ENCODE measurements at places on chromosomes 4 and X.

DNA sequence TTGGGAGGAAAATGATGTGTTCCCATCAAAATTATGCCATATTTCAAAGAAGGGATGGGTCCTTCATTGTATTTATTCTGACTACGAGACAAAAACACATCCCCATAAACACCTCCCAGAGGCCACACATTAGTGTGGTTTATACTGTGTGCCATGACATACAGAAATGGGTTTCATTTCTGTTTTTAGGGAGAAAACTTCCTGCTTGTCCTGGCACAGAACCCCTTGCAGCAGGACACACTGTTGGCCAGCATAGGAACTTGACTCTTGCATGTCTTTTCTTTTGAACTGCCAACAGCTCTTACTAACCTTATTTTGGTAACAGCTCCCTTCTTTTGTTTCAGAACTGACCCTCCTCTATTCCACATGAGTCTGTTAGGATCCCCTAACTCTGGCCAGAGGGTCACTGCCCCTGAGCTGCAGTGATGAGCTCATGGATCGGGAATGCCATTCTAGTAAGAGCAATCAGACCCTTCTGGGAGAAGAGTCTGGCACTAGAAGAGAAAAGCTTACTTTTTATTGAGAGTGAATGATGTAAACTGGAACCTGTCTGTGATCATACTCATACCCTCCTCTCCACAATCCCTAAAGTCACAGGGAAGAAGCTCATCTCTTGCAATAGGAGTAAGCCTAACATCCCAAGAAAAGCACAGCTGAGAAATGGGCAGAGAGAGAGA, 86.4 kb downstream of the SMIM20 start:
- no peak for DNase-seq

- no peak for DNase-seq
These were observed 15.2 kb upstream of the ZIC3 start for GRCh38 chrX:137550665-137551261.

DNA sequence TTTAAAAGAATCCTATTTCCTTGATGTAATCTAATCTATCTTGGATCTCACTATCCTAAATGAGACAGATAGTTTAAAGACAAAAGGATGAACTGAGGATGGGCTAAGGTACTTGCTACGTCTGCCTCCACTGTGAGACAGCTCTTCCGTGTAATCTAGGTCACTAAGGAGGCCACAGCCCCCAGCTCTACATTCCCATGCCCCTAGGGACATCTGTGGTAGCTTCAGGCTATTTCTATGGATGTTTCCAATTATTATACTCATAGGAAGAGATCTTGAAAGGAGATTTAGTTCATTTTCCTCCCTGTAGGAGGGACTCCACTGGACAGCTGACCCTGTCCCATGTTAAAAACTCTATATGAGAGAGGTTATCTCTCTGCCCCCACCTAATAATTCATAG, 140.8 kb upstream of the TRPC5 start:
- no peak for DNase-seq

- peak; percentile 22 for DNase-seq
These were observed 99.2 kb upstream of the RAPGEF2 start for GRCh38 chr4:159003420-159004253.

DNA sequence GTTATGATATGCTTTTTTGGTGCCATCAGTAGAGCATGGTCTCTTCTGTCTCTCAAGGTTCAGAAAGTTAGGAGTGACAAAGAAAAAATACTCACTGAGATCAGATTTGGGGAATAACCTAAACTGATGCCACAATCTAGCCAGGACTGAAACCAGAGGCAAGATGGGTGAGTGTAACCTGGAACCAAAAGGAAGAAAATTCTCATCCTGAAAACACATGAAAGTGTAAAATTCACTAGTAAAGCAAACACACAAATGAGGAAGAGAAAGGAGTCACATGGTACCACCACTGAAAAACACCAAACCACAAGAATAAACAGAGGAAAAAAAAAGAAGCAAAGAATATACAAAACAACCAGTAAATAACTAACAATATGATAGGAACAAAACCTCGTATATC, 96.4 kb downstream of the ANXA10 start:
- no peak for DNase-seq

DNA sequence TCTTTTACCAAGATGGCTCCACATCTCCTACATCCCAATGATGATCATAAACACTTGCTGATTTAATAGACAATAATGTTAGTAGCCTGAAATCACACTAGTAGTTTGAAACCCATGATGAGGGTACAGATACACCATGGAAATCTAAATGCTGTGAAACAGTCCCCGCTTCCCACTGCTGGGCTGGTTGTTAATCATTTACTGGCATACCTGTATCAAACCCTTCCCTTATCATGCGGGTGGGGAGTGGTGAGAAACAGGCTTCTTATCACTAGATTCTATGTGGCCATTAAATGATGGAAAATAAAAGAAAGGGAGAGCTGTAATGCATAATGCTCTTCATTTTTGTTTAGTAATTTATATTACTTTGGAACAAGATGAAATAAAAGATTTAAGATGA, 21.9 kb downstream of the MAOA start:
- no peak for DNase-seq

DNA sequence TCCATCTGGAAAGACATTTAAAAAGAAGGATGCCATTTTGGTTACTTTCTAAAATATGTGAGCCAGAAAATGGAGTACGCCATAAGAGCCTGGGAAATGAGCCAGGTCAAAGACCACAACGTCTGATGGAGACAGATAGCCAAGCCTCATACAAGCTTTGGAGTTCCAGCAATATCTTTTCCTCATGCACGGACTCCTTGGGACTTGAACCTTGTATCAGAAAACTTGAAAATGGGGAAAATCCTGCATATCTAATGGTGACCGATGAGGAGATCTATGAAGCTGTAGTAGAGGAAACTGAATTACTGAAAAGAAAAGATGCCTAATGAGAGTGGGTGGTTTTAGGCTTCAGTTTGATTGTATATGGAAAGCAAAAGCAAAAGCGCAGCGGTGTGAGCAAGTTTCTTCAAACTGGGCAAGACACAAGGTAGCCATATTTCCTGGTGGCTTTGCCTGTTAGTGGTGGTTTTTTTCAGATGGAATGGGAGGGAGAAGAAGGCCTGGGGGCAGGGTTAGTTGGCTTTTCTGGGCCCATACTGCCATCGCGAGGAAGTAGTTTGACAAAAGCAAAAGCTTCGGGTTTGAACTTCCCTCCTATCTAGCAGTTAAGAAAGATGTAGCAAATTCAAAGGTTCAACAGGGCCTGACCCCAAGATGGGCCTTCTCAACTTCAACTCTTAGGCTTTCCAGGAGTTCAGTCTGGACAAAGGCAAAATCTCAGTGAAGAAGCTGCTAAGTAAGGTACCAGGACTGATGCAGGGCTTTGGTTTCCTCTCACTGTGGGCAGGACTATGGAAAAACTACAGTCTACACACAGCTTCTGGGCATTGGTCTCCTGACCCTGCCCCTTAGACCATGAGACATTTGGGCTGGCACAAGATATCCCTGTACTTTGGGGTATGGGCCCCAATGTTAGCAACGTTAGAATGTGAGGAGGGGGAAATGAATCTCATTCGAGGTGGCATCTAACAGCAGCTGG, 210.0 kb upstream of the STK26 start:
- DNase-seq = no peak

- DNase-seq = no peak
These were observed 75.9 kb downstream of the QRFPR start for GRCh38 chr4:121304893-121305292.

DNA sequence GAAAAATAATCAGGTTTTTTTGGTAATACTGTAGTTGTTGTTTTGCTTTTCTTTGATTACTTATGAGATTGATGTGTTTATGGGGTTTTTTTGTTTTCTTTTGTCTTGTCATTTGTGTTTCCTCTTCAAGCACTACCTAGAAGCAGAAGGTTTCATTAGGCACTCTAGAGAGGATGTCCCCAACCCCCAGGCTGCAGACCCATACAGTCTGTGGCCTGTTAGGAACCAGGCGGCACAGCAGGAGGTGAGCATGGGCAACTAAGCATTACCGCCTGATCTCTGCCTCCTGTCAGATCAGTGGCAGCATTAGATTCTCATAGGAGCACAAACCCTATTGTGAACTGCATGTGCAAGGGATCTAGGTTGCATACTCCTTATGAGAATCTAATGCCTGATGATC, 22.9 kb upstream of the NOCT start:
- DNase-seq = no peak

DNA sequence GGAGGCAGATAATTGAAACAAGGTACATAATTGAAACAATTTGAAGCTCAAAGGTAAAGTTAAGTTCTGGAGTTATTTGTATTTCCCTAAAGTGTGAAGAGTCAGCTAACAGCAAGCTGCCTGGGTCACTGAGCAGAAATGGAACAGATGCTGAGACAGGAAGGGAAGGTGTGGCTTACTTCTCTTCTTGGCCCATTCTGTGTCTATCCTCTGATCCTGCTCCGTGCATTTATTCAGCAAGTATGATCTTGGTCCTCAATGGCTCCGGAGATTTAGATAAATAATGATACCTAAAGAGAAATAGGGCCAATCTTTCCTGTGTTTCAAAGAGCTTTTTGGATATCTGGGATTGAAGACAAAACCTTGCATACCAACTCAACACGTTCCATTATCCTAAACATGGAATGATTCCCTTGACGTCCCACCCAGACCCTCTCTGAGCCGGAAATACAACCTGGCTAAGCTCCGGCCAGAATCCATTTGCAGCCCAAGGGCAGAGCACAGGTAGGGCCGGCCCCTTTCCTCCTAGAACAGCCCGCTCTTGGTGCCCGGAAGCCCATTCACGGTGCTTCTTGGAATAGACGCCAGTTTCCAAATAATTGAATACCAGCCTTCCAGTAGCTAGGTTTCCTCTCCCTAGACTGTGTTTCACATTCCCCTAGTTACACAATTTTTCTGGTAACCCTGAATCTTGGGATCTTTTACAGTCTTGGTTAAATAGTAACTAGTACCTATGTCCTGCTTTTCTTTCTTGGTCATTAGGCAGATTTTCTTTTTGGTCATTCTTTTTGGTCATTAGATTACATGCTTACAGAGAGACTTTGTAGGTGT, 211.0 kb downstream of the NWD2 start:
- DNase-seq = no peak

Measured in NCI-H1105 treated with DMSO at 0.1 percent for 48 hours (cell line).